ENCODE measurements at places on chromosomes 5 and 9.

DNA sequence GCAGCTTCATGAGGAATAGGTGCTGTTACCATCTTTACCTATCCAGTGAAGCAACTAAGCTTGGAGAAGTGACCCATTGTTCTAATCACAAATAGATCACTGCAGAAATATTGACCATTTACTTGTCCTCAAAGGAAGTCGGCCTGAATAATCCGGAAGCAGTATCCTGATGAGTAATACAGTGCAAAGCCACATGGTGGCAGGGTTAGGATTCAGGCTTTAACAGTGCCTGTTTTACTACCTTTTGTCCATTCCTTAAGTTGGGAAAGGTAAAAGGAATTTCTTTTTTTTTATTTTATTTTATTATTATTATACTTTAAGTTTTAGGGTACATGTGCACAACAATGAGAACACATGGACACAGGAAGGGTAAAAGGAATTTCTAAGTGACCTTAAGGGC, 336.3 kb downstream of the KDM4C start:
- DNase-seq = peak; percentile 20

GRCh38 chr5:149211566-149211965, 60.1 kb upstream of the AFAP1L1 start:
- DNase-seq = peak; percentile 40

GRCh38 chr5:179270581-179271427, 74.5 kb downstream of the ADAMTS2 start:
- DNase-seq = peak; percentile 47

DNA sequence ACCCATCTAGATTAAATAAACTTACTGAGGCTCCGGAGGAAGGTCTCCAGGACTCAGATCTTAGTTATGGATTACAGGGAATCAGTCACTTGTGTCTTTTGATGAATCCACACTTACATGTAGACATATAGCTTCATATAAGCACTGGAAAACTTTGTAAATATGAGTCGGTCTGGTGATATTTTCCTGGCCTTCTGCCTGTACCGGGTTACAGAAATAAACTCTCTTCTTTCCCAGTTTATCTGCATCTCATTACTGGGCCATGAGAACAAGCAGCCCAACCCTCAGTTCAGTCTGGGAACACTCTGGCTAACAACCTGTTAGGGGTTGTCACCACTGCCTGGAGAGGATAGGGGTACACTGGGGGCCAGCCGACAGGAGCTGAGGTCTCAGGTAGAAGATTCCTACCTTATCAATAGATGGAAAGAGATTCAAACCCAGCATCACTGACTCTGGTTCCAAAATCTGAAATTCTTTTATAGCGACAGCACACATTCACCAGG, 59.1 kb downstream of the THBS4 start:
- no peak for DNase-seq

GRCh38 chr9:76310577-76310976, 83.6 kb downstream of the RFK start:
- DNase-seq = no peak

DNA sequence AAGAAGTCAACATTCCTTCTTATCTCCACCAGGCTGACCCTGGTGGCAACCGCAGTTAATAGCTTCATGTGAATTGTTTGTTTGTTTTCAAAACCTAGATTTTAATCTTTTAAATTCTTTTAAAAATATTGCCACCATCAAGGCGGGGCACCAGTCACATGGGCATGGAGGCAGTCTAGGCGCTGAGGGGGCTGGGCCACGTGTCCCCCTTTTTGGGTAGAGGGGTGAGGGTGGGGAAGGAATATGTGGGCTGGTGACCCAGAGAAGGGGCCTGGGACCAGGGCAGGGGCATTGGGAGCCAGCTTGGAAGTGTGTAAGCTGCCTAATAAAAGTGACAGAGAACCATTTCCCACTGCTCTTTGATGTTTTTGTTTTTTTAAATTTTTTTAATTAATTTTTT, 147.3 kb downstream of the GADD45G start:
- DNase-seq = no peak

DNA sequence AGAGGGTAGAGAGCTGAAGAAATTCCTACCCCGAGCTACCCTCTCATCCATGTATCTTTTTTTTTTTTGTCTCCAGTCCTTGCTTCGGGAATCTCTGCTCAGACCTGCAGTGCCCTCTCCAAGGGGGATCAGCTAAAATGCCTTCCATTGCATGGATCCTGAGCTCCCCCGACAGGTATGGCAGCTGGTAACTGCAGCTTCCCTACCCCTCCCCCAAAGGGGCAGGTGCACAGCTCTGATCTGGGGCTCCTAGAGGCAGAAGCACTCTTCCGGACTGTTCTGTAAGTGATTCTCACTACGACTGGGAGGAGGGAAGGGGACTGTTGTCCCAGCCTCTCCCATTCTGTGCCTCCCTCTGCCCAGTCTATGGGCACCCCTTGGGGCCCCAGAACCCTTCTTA, 169.6 kb downstream of the MELK start:
- no peak for DNase-seq
